NCI-H345 (cell line): ENCODE measurements at places on chromosomes 5 and 9.

DNA sequence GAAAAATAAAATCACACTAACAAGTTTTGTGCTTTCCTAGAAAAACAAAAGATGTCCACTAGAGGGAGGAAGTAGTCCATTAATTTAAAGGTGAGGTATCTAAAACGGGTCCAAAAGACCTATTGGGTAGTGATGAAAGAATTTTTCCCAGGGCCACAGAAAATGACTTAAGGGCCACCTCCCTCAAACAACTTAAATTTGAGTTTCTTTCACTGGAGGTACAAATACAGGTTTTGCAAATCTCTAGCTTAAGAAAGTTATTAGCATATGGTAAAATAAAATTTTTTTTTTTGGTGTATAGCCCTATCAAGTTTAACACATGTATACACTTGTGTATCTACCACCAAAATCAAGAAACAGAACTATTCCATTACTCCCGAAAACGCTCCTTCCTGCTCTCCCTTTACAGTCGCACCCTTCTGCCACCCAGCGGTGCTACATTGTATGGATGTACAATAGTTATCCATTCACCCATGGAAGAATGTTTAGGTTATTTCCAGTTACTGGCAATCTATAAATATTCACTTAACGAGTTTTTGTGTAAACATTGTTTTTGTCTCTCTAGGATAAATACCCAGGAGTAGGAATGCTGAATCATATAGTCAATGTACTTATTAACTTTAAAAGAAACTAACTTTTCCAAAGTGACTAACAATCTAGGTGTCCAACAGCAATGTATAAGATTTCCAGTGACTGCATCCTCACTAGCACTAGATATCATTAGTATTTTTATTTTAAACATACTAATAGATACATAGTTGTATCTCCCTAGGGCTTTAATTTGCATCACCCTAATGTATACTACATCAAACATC lies 21.9 kb downstream of the DEPDC1B start:
- peak; percentile 55 for DNase-seq

DNA sequence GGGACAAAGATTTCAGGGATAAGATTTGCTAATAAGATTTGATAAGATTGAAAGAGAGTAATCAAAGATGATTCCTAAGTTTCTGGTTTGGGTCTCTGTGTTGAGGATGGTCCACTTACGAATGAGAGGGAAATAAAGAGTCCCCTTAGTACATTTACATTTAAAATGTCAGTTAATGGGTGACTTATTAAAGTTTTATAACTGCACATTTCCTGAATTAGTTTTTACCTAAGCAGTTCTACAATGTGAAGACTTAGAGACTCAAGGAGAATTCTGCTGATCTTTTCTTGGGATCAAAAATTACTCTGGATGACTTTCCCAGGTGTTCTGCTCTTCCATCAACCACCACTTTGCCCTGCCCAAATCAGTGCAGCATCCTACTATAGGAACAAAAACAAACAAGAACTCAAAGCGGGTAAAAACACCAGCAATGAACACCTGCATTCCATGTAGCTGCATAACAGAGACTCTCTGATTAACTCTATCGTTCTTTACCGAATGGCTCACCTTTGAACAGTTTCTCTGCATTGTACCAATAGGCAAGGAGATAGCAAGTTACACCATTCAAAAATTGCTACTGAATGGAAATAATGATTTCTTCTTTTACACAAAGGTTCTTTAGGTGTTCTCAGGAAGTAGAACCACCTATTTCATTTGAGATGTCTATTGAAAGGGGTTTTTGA lies 65.3 kb downstream of the PRLR start:
- no peak for DNase-seq

GRCh38 chr5:149345892-149346222 lies 558 bp downstream of the GRPEL2 start:
- peak; percentile 13 for DNase-seq

DNA sequence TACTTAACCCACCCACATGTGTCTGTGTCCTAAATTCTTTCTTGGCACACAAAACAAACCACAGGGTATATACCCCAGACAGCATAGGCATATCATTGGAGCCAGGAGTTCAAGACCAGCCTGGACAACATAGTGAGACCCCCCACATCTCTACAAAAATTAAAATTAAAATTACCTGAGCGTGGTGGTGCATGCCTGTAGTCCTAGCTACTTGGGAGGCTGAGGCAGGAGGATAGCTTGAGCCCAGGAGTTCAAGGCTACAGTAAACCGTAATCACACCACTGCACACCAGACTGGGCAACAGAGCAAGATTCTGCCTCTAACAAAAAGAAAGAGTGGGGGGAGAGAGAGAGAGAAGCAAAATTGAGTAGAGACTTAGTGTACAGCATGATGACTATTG lies 4.6 kb upstream of the AGTPBP1 start:
- DNase-seq = no peak

DNA sequence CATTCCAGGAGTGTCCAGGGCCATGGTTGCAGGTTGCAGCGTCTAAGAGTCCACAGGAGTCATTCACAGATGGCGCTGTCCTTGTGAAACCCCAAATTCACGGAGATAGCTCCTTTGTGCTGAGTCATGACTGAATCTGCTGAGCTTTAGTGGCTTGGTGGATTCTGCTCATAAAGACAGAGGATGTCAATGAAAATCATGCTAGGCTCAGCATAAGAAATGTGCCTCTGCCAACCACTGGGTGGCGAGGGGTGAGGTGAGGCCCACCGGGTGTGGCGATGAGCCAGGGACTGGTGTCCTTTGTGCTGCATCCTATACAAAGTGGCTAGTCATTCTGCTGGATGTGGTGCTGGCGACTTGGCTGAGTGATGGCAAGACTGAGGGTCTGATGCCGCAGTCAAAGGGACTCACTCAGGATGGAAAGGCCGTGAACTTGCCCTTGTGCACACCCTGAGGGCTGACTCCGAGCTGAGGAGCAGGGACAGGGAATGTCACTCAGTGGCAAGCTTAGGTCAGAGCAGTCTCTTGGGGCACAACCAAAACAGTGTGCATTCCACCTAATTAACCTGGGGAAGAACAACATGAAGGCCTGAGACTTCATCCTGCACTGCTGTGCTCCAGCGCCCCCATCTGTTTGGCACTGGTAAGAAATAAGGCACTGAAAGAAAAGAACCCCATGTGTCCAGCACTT lies 71.5 kb downstream of the DAP start:
- DNase-seq = no peak

DNA sequence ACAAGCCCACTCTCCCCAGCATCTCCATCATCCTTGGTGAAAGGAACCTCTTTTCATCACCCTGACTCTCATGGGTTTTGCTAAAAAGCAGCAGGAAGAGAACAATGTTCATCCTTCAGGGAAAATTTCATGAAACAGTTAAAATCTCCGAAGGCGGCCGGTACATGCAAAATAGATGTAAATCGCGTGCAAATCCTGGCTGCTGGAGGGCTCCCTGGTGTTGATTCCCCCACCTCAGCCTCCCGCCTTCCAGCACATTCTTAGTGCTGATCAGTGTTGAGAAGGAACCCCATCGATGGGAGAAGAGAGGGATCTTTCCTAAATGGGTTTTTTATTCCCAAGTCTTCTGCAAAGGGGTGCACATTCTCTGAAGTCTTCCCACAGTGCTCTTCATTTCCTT lies 8.7 kb upstream of the GFI1B start:
- no peak for DNase-seq

DNA sequence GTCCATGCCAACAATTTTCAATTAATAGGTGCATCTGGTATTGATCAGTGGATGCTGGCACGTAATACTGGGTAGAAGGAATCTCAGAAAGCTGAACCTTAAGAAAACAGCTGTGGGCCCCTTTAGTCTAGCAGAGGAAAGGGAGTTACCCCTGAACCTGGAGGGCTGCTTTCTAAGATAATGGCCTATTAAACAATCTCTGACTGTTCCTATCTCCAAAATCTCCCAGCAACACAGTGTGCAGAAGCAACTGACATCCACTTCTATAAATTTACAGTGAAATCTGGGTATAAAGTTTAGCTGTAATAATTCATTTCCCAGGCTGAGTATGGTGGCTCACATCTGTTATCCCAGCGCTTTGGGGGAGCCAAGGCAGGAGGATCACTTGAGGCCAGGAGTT lies 198.8 kb downstream of the MAPKAP1 start:
- DNase-seq = no peak

DNA sequence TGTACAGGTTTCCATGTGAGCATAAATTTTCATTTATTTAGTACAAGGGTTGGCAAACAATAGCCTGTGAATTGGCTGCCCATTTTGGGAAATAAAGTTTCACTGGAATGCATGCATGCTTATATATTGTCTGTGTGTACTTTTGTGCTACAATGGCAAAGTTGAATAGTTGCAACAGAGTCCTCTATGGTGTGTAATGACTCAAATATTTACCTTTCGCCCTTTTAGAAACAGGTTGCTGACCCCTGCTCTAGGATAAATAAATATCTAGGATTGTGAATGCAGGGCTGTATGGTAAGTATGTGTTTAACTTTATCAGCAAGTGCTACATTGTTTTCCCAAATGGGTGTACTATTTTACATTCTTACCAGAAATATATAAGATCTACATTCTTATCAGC lies 47.2 kb downstream of the XRCC4 start:
- no peak for DNase-seq

DNA sequence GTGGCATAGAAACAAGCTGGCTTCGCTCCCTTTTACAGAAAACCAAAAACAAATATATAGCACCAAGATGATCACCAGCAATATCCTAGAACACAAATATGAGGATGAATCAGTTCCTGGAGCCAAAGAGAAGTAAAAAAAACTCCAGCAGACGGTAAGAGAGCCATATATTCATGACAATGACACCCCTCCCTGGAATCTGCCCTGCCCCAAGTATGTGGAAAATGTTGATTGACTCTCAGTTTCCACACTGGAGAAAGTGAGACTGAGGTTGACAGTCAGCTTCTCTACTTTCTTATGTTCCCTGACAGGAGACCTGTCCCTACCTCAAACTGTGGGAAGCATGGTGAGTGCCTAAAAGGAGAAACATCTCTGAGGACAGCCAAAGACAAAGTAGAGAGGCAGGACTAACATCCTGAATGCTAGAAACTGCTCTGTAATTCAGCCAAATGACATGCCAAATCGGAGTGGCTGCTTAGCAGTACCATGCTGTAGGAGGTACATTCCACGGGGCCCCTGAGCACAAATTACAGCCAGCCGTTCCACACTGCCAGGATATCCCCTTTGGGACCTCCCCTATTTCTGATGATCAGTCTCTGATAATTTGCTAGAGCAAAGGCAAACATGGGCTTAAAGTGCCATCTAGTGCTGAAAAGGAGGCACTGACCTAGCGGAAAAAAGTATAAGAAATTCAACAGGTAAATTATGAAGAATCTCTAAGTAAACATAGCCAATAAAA lies 424.0 kb upstream of the RGMB start:
- DNase-seq = no peak

- peak; percentile 45 for DNase-seq
These were observed 76.1 kb downstream of the FNIP1 start for GRCh38 chr5:131720714-131721113.

- no peak for DNase-seq
These were observed 18.9 kb downstream of the FAM78A start for GRCh38 chr9:131257266-131258025.

- no peak for DNase-seq
These were observed 27.7 kb downstream of the CAMK4 start for GRCh38 chr5:111251921-111252320.

DNA sequence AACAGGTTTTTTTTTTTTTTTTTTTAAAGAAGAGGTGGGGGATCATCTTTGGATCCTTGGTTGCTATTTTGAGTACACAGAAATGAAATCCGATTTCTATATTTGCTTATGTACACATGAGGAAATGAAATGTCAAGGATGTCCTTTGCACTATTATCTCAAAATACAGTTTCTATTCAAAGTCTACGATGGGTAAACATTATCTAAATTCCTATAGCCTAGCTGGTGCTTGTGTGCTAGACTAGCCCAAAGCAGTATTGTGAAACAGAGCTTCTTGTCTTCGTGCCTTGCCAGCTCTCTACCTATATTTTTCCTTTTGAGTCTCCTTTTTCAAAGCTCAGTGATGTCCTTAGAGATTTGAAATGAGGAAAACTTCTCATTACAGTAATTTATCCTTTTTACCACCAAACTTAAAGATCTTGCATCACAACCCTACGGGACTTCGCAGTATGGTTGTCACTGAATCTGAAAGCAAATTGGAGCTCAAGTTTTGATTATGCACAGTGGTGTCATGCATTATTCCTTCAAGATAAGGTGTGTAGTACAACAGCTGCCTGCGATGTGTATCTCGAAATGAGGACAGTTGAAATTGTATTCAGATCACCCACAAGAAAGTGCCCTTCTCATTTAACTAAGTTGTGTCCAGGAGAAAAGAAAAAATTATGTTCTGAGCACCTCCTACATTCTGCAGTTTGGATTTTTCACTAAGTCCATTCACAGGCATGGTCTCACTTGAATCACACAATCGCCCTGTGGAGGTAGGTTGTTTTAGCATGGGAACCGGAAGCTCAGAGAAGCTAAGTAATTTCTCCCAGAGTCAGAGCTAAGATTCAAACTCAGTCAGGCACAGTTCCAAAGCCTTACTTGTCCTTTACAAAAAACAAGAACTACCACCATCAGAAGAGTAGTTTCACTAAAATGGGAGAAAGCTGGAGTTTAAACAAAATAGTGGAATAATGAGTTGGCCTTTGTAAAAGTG lies 379.0 kb downstream of the GLIS3 start:
- DNase-seq = no peak

DNA sequence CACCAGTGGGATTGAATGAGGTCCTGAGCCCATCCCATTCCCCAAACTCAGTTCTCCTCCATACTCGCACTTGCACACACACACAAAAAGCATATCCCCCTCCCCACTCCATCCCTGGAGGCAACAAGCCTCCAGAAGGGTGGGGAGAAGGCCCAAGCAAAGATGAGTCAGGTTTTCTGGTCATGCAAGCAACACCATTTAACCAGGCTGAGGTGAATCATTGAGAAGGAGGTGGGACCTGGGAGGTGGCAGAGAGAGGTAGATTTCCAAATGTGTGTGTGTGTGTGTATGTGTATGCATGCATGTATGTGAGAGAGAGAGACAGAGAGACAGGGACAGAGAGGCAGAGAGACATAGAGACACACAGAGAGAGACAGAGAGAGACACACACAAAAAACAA lies 185.2 kb upstream of the TRIM32 start:
- no peak for DNase-seq

DNA sequence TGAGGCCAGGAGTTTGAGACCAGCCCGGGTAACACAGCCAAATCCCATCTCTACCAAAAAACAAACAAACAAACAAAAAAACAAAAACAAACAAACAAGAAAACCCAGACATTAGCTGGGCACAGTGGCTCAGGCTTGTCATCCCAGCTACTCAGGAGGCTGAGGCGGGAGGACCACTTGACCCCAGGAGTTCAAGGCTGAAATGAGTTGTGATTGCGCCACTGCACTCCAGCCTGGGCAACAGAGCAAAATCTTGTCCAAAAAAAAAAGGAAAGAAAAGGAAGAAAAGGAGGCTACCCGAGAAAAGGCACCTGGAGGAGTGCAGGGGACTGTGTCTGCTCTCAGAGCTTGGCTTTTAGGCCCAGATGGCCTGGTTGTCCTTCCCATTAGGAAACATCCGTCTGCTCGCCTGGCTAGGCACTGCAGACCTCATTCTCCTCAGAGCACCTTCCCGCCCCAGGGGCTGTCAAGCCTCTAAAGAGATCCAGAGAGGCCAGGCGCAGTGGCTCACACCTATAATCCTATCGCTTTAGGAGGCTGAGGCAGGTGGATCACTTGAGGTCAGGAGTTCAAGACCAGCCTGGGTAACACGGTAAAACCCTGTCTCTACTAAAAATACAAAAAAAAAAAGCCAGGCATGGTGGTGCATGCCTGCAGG lies 185.3 kb upstream of the IER5L start:
- DNase-seq = no peak
